ENCODE measurements at places on chromosomes 2 and 18. TPM values are rescaled to one million over a fixed set of nuclear protein-coding genes. Genes with fewer than 3 reads are reported as not detected.
A peak's percentile ranks its signal among the peaks of the same experiment; 100 is the strongest.

DNA sequence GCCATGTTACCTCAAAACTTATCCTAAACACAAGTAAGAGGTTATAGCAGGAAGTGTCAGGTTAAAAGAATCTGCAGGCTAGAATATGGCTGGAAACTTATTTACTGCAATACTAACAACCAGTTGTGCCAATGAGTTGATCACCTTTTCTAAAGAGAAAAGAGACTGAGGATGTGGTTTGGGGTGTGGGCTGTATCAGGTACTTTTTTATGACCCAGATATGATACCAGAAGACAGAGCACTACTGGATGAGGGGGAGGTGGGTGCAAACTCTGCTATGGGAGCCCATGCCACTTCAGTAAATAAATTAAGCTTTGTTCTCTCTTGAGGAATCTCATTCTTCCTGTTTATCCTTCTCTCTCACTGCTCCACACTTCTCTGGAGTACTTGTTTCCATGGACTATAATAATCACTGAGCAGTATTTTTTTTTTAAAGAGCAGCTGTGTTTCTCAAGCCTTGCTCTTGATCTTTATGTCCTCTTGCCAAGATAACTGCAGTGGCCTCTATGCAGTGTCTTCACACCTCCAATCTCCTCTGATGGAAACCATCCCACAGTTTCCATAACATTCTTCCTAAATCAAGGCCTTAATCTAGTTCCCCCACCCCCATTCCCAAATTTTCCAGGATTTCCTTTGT lies 51.2 kb upstream of the NOSTRIN start:
- peak; percentile 18 for DNase-seq

DNA sequence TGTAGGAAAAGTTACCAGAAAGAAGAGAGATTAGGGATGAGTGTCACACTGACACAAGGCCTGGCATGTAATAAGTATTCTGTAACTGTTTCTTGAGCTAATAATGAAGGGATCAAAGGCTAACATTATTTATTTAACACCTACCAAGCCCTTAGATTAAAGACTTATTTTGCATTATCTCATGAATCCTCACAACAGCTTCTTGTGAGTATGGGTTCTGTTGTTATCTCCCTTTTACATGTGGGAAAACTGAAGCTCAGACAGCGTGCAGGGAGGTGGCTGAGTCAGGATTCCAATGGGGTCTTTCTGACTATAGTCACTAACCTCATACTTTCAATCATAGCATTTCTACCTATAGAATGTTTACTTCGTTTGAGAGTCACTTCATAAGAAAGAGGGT lies 79.0 kb upstream of the PROKR1 start:
- DNase-seq, result no peak

- no peak for DNase-seq
Observed at GRCh38 chr2:238978497-238978896, 130.6 kb downstream of the TWIST2 start.

- DNase-seq, result no peak
Observed at GRCh38 chr2:228705318-228705717, 523.8 kb upstream of the SPHKAP start.

GRCh38 chr2:37555457-37555856 lies 116.0 kb downstream of the CDC42EP3 start:
- no peak for DNase-seq

- no peak for DNase-seq
Observed at GRCh38 chr2:97798416-97798815, 85.0 kb downstream of the ZAP70 start.

DNA sequence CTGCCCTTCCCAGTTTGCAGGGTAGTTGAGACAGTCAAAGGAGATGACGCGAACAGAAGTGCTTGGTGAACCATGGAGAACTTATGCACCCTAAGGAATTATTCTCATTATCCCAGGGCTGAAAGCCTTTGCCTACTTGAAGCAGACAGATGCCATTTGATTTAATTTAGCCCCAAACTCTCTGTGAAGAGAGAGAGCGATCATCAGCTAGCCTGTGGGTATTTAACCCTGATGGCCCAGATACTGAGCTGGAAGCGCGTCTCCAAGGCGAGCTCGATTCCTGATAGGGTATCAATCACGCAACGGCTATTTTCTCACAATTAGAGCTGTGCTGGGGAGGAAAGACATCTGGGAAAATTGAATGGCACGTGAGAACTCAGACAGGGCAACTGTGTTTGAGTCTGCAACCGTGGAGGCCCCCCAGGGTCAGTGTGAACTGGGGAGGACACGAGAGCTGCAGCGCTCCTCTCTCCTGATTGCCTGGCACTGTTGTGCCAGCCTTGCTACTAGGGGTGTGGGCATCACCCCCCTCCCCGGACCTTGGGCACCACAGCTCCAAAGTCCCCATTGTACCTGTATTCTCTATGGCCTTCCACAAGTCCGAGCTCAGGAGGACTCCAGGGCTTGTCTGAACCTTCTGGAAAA lies 73.2 kb downstream of the CAPN13 start:
- no peak for DNase-seq

GRCh38 chr18:3193331-3193730 lies 26.4 kb downstream of the MYOM1 start:
- DNase-seq, result no peak

- DNase-seq, result no peak
Observed at GRCh38 chr18:58755304-58756010, 84.2 kb downstream of the MALT1 start.

TMEM247 gene
- total RNA-seq, result not detected

Data from activated naive CD8-positive, alpha-beta T cell treated with anti-CD3 and anti-CD28 coated beads for 36 hours (primary cell).